ENCODE measurements at places on chromosomes 2 and 18. TPM values are rescaled to one million over a fixed set of nuclear protein-coding genes. Genes with fewer than 3 reads are reported as not detected.

Gene NCKAP5
- 33.1 TPM for total RNA-seq

Gene SLC9A4
- total RNA-seq = 0.11 TPM

Gene MYOM1
- total RNA-seq = 0.46 TPM

Gene ALPI
- total RNA-seq = not detected
